ENCODE measurements at places on chromosomes 13 and 19.

- peak; percentile 67 for DNase-seq
These were observed 1.4 kb upstream of the ZMYM5 start for GRCh38 chr13:19864746-19865309.

- no peak for DNase-seq
These were observed 18.7 kb upstream of the CRYL1 start for GRCh38 chr13:20544201-20544923.

- DNase-seq = no peak
These were observed 117.6 kb downstream of the GPC6 start for GRCh38 chr13:93344048-93344705.

- DNase-seq = no peak
These were observed 10.2 kb downstream of the GAS6 start for GRCh38 chr13:113853518-113854237.

DNA sequence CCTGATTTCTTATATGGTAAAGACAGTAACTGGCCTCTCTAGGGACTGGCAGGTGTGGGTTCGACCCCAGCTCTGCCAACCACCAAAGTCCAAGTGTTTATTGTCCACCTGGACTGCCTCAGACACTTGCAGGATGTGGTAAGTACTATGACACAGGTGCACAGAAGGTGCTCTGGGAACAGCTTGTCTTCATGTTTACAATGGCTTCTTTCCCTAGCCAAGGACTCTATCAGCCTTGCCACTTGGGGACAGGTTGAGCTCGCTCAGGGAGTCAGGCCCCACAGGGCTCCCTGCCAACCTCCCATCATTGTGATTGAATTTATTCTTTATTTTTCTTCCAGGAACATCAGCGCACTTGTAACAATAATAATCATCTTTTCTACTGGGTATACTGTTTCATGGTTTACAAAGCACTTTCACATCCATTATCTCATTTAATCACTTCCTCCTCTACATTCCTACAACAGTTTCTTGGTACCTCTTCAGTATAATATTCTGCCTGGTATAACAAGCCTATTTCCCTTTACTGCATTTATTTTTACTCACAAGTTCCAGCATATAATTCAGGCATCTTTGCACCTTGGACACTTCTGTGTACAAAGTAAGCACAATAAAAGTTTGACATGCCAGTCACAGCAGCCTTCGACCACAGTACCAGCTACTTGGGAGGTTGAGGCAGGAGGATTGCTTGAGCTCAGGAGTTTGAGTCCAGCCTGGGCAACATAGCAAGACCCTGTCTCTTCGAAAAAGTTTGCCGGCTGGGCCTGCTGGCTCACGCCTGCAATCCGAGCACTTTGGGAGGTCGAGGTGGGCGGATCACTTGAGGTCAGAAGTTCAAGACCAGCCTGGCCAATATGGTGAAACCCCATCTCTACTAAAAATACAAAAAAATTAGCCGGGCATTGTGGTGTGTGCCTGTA is 24.2 kb upstream of the GATAD2A start:
- DNase-seq = no peak

- DNase-seq = no peak
These were observed 66.6 kb downstream of the GADD45B start for GRCh38 chr19:2542341-2543069.

GRCh38 chr19:5975388-5975728 is 2.6 kb downstream of the RANBP3 start:
- no peak for DNase-seq

- no peak for DNase-seq
These were observed 1.5 kb upstream of the CIRBP start for GRCh38 chr19:1267477-1268225.

DNA sequence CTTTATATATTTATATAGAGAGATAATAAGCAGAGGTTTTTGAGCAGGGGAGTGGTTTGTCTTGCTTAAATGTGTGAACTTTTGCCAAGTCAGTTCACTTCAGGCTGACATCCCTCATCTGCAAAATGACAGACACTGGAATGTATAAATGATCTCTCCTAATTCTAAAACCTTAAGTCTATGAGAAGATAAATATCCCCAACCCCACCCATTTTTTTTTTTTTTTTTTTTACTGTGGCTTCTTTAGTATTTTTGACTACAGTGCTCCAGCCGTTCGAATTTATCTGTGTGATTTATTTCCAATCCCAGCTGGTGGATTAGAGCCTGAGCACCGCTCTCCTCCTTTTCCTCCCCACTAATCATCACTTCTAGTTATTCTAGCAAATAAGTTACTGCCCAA is 234.8 kb downstream of the DACH1 start:
- DNase-seq = no peak

DNA sequence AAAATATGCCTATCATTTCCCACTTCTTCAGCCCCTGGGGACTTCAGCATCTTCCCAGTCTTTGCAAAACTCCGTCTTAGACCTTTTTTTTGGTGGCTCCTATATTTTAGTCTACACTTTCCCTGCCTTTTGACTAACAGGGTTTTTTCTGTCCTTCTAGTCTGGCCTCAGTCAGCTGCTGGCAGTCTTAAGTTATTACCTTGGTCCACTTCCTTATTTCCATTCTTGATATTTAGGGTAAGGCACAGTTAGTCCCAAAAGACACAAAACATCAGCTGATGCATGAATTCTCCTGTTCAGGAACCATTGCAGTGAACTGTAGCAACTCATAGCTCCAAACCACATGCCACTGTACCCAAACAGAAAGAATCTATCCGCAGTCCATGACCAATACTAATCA is 234.6 kb upstream of the RFC3 start:
- no peak for DNase-seq

DNA sequence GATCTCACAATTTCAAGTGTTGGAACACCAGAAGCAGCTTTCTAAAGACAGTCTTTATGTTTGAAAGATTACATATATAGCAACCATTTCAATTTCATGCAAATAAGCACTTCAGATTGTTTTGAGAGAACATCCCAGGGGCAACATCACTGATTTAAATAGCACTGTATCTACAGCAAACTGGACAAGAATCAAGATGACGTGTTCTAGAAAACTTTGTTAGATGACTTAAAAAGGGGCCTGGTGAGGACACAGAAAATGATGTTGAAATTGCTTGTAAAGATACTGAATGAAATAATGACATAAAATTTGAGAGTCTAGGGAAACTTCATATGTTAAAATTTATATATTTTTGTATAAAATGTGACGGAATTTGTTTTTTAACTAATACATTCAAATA is 277.1 kb downstream of the KLF12 start:
- DNase-seq = no peak

GRCh38 chr19:16367261-16367683 is 42.6 kb downstream of the KLF2 start:
- DNase-seq = no peak

DNA sequence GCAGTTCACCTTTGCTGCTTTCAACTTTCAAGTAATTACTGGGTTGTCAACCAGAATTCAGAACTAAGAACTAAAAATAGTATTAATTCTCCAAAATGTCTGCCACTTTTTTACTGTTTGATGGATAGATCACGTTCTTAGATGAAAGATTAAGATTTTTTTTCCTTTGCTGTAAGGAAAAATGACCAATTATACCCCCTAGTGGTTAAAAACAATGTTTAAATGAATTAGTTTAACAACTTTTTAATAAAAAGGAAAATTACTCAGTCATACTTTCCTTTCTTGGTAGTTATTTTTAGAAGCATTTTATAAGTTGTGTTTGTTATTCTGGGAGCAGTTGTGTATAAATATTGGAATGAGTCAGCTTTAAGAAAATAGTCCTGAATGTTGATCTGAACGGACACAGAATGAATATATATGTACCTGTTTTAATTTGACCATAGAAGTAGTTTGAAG is 4.6 kb downstream of the TM9SF2 start:
- peak; percentile 7 for DNase-seq

GRCh38 chr13:66508153-66508909 is 721.8 kb downstream of the PCDH9 start:
- no peak for DNase-seq

GRCh38 chr19:19514215-19514657 is 1.1 kb downstream of the TSSK6 start:
- DNase-seq = no peak

DNA sequence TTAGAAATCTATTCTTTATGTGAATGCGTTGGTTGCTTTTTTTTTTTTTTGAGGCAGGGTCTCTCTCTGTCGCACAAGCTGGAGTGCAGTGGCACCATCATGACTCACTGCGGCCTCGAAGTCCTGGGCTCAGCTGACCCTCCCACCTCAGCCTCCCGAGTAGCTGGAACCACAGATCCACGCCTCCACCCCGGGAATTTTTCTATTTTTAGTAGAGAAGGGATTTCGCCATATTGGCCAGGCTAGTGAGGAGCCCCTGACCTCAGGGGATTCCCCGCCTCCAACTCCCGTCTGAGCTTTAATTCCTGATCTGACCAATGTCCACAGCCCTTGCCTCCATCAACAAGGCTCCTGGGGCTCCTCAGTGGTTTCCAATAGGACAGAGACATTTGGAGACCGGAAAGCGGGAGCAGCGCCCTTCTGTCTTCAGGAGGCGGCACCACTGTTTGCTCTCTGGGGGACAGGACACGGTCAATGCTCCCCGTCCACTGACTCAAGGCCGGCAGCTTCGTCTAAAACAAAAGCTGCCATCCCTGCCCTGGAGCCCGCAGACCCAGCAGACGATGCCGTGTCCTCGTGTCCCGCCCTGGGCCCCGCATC is 503 bp downstream of the TUBA3C start:
- no peak for DNase-seq

GRCh38 chr19:51097166-51097738 is 11.0 kb downstream of the CTU1 start:
- no peak for DNase-seq

DNA sequence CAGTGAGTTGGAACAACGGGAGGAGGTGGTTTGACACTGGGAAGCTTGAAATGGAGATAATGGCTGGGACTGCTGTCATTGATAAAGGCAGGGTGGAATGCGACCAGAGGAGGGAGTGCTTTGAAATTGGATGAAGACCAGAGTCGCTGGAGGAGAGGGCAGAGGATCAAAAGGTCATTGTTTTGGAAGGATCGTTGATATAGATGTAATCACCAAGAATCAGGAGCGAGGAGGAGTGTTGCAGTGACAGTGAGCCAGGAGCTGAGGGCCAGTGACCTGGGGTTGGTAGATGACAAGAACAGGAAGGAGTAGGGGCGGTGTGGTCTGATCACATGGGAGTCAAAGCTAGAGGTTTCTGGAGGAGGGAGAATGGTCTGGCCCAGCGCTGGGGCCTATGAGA is 25.3 kb downstream of the TM9SF2 start:
- no peak for DNase-seq

- DNase-seq = no peak
These were observed 4.4 kb downstream of the CCDC61 start for GRCh38 chr19:45999653-46000121.

- DNase-seq = no peak
These were observed 1733.7 kb upstream of the PCDH20 start for GRCh38 chr13:63149375-63149774.

- DNase-seq = no peak
These were observed 406 bp upstream of the DNMT1 start for GRCh38 chr19:10195199-10195519.

- no peak for DNase-seq
These were observed 135.5 kb downstream of the ZAR1L start for GRCh38 chr13:32179708-32180107.

DNA sequence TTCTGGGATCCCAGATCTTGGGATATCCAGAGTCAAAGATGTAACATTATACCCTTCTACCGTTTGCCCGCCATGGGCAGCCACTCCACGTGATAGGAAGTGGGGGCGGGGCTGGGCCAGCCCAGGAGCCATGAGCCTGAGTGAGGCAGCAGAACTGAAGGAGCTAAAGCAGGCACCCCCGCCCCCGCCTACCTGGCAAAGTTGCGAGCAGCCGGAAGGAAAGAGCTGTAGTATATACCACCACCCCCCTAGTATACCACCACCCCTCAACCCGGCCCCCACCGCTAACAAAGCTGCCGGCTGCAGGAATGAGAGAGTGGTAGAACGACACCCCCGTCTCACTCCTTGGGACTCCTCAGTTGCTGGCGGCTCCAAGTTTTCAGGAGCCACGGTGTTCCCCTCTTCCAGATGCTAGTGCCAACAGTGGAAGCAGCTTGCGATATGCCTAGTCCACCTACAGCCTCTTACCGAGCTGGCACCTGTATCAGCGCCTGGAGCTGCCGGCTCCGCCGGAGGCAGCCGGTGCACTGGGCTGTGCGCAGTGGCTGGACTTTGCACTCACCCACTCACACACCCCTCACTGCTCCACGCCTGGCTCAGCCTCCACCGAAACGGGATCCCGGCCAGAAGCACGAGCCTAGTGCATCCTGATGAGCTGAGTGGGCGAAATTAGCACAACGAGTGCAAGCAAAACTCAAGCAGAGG is 230.7 kb upstream of the PRR20A start:
- no peak for DNase-seq

GRCh38 chr13:44064357-44064756 is 184.7 kb downstream of the LACC1 start:
- DNase-seq = no peak

DNA sequence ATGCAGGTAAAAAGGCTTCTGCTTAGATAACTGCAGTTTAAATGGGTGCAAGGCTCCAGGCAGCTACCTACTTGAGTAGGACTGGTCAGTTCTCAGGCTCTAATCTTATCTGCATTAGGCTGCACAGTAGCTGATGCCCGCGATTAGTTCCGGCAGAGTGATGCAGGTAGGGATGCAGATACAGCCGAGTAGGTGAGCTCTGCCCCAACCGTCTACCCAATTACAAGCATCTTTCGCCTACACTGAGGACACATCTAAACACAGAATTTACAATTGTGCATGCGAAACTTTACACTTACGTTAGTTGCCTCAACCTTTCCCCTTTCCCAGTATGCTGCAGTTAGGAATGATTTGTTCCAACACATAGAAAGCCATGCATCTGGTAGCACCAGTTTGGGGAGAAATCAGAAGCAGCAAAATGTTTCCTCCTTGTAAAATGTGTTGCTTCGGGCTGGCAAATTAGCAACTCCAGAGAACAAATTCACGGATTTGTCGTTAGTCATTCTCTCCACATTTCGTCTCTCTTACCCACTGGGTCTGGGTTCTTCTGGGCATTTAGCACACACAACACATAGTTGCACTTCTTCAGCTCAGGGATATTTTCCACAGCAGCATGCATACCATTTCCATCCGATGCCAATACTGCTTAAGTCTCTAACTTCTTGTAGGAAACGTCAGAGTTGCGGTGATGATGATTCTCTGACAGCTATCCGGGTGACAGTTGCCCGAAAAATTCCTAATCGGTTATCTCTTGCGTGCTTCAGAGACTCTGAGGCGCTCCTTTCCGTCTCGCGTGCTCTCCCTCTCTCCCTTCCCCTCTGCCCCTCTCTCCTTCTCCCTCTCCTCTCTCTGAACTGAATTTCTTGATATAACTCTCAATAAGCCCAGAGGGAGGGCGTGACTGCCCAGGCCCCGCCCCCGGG is at the start of gene PCDH9:
PCDH9 (minus strand) TSS at position 856 of the 923 bp plus-strand sequence. CDS start 1,896 bp downstream, outside the sequence.
- DNase-seq = no peak

GRCh38 chr19:34818270-34818669 is 45.3 kb upstream of the ZNF599 start:
- DNase-seq = no peak

DNA sequence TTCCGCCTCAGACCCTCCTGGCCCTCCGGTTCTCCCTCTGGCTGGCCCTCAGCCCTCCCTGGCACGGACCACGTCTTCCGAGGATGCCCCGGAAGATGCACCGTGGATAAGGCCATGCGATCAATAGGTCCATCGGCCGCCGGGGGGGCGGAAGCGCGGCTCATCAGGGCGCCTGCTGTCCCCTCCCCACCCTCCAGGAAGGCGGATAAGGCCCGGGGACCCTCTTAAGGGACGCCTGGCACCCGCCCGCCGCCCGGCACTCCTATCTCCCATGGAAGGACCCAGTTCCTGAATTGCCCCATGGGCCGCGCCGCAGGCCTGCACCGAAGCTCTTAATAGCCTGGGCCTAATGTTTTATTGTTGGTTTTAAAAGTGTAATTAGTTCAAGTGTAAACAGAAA is 46.2 kb upstream of the TCF3 start:
- no peak for DNase-seq
